Activated T-cell treated with anti-CD3 and anti-CD28 coated beads for 1 hour (primary cell): ENCODE measurements at places on chromosomes 7 and 10.

DNA sequence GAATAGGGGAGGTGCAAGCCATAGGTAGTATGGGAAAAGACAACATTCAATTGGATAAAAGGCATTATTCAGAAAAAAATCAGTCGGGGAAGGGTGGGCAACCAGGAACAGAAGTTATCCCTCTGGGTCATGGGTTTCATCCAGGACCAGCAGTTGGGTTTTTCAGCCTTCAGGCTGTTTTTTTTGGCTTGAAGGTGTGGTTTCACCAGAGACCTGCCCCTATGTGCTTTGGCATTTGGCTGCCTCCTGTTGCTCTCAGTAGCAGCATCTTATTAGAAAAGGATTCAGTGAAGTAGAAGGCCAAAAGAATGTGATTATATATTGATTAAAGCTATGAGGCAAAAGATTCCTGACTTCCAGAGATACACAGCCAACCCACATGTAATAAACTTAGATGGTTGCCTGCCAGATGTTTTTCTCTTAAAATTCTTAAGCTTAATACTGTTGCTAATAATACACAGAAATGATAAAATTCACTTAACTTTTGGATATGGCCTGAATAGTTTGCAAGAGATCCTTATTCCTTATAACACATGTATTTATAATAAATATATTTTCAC is 251.7 kb upstream of the CSTF2T start:
- DNase-seq: no peak

DNA sequence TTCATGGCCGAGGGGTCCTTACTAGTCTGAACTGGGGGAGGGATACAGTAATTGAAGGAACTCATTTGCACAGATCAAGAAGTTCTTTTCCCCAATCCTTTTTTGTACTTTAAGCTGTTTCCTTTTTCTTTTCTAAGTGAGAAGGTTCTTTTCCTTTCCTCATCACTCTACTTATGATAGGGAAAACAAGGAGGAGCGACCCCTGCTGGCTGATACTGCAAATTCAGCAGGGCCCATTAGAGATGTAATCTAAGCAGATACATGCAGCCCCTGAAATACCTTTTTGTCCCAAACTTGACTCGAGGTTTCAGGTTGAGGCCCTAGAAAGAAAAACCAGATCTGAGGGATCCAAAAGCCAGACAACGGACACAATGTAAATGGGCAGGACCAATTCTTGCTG is 305.5 kb downstream of the DNAJB9 start:
- DNase-seq: no peak

- DNase-seq: no peak
Measured at GRCh38 chr10:44897049-44897448, 14.1 kb upstream of the TMEM72 start.

DNA sequence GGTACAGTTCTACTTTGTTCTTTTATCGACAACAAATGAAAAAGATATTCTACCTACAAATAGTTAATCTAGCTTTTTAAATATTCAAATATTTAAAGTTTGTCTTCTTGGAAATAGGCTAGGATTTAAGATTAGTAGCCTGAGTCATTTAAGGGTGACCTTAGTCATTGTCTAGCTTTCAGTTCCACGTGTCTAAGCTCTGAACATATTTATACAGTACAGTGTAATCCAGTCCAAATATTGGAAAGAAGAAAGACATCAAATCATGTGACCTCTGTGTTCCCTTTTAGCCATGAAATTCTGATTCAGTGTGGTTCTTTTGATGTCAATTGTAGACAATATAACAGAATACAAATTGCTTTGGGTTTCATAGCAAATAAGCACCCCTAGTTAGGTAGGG is 121.1 kb downstream of the MALRD1 start:
- no peak for DNase-seq

GRCh38 chr10:115167751-115168150 is 74.6 kb downstream of the ATRNL1 start:
- DNase-seq: no peak

DNA sequence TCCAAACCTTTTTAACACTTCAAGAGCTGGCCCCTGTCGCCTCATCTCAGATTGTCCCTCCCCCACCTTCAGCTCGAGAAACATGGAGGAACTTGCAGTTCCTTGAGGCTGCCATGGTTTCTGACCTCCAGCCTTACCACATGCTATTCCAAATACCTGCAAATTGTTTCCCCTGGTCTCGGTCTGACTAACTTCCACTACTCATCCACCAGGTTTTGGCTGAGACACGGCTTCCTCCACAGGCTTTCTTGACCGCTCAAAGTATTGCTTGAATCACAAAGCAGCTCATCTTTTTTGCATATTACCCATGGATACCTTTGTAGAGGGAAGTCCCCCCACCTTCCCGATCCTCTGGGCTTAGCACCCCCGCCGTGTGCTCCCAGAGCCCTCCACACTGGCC is 5.2 kb upstream of the SAMD8 start:
- no peak for DNase-seq

GRCh38 chr10:69963178-69963834 is 89.3 kb upstream of the MACROH2A2 start:
- DNase-seq: no peak

DNA sequence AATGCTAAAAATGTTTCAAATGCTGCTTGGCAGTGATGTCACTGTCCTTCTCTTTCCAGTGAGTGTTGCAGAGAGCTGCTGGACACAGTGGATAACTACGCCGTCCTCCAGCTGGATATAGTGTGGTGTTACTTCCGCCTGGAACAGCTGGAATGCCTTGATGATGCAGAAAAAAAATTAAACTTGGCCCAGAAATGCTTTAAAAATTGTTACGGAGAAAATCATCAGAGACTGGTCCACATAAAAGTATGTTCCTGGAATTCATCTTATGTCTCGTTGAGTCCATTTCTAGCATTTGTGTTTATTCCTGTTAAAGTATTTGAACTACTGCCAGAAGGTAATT is 25.2 kb downstream of the NUB1 start:
- no peak for DNase-seq

DNA sequence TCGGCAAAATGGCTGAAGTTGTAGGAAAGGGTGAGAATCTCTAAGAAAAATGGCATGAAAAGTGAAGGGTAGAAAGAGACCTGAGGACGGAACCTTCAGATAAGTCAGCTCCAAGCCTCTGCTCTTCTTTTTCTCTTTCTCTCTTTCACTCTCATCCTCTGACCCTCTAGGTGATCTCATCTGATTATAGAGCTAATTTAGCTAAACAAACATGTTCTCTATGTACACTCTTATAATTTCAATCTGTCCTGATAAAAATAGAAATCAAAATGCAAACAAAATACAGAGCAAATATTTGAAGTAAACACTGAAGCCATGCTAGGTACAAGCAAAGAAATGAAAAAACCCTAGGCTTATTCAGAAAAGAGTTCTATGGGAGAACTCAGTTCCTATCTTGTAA is 14.4 kb upstream of the CUBN start:
- DNase-seq: no peak

DNA sequence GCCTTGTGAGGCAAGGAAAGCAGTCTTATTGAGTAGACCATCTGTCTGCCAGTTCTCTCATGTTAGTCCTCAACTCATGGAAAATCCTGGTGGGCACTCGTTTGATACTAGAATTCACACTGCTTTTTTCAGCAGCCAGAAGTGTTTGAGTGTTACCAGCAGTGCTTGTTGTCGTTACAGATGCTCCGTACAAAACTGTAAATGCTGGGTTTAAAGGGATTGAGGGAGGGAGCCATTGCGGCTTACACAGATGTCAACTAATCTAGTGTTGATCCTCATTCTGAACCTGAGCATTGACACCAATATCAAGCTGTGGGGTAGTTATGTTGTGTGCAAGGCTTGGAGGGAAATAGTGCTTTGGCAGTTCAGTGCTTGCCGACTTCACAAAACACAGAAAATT is 348.6 kb downstream of the AUTS2 start:
- DNase-seq: no peak

DNA sequence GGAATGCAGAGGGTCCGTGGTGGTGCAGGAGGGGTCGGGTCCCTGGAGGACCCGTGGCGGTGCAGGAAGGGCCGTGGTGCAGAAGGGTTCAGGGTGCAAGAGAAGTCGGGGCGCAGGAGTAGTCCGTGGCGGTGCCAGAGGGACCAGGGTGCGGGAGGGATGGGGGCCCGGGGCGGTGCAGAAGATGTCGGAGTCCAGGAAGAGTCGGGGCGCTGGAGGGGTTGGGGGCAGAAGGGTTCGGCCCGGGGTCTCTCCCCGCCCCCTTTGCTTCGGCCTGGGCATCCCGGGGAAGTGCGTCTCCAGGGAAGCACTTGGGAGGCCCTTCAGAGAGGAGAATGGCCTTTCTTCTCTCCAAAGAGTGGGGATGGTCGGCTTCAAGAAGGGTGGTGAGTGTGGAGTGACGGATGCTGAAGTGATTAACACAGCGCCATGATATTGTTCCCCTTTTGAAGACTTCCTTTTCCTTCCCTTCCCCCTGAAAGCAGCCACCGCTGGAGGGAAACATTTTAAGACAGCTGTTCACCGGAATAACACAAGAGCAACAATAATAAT is 997 bp downstream of the WDR37 start:
- DNase-seq: no peak

DNA sequence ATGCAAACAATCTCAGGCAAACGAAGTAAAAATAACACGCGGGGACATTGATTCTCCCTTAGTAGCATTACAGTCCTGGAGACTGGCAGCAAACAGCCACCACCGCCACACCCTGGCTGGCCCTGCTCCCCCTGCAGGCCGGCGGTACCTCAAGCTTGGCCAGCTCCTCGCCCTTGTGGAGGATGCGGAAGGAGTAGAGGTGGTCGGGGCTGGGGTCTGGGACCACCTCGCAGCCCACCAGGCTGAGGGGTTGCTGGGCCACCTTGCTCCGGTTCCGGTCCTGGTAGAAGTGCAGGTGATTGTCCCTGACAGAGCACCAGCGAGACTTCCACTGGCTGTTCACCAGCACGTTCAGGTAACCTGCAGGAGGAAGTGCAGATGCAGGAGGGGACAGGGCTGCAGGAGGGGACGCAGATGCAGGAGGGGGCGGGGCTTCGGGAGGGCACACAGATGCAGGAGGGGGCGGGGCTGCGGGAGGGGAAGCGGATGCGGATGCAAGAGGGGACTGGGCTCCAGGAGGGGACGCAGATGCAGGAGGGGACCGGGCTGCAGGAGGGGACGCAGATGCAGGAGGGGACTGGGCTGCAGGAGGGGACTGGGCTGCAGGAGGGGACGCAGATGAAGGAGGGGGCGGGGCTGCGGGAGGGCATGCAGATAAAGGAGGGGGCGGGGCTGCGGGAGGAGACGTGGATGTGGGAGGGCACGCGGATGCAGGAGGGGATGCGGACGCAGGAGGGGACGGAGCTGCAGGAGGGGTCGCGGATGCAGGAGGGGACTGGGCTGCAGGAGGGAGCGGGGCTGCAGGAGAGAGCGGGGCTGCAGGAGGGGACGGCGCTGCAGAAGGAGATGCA is 65.7 kb downstream of the VWA2 start:
- peak; percentile 52 for DNase-seq

GRCh38 chr10:23099816-23100215 is 4.4 kb downstream of the MSRB2 start:
- DNase-seq: no peak

- DNase-seq: no peak
Measured at GRCh38 chr7:106317971-106318370, 33.2 kb upstream of the NAMPT start.

DNA sequence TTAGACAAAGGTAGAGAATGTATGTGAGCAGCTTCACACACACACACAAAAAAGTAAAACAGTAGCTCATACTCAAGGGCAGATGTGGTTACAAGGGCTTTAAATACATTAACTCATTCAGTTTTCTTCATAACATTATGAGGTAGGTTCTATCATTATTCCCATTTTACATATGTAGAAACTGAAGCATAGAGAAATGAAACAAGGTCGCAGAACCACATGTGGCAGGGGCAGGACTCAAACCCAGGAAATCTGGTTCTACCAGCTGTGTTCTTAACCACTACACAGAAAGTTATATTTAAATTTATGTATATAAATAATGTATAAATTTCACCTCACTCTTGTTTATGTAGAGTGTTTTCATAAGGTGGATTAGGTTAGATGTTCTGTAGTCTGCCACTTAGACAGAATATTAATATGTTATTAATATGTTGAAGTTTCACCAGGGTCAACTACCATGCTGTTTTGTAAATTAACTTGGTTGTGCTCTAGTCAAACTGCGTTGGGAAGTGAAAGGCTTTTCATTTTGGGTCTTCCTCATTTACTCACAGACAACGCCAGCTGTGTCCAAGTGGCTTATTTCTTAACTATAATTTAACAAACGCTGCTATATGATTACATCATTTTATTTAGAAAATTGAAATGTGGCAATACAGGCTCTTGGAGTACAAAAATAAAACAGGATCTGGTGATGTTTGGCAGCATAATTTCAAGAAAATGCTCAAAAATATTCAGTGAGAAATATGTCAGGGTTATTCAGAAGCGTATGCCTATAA is 138.4 kb downstream of the MDFIC start:
- no peak for DNase-seq

- DNase-seq: no peak
Measured at GRCh38 chr10:129915526-129916378, 48.3 kb downstream of the EBF3 start.

DNA sequence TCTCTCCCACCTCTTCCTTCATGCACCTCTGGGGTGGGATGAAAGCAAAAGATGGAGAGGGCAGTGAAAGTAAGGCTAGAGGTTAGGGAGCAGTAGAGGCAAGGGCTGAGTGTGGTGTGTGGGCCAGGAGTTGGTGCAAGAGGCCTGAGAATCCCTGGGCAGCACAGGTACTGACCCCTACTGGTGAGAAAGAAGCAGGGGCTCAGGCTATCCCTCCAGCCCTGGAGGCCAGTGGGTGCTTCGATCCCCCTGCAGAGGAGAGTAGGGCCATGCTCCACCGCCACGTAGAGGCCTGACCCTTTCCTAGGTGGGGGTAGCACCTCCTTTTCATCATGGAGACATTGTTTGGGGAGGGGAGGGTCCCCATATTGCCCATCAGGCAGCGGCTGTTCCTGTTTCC is 9.8 kb downstream of the CDHR1 start:
- DNase-seq: no peak

- no peak for DNase-seq
Measured at GRCh38 chr7:24301703-24302102, 17.7 kb downstream of the NPY start.

- no peak for DNase-seq
Measured at GRCh38 chr7:76031964-76032363, 15.8 kb downstream of the STYXL1 start.

GRCh38 chr10:95873651-95874050 is 34.1 kb upstream of the CC2D2B start:
- no peak for DNase-seq

- DNase-seq: no peak
Measured at GRCh38 chr10:8407501-8408021, 353.1 kb downstream of the GATA3 start.

GRCh38 chr10:91709394-91709798 is 76.5 kb upstream of the PPP1R3C start:
- no peak for DNase-seq
